ENCODE measurements at places on chromosomes 16 and 17.
A peak's percentile ranks its signal among the peaks of the same experiment; 100 is the strongest.

DNA sequence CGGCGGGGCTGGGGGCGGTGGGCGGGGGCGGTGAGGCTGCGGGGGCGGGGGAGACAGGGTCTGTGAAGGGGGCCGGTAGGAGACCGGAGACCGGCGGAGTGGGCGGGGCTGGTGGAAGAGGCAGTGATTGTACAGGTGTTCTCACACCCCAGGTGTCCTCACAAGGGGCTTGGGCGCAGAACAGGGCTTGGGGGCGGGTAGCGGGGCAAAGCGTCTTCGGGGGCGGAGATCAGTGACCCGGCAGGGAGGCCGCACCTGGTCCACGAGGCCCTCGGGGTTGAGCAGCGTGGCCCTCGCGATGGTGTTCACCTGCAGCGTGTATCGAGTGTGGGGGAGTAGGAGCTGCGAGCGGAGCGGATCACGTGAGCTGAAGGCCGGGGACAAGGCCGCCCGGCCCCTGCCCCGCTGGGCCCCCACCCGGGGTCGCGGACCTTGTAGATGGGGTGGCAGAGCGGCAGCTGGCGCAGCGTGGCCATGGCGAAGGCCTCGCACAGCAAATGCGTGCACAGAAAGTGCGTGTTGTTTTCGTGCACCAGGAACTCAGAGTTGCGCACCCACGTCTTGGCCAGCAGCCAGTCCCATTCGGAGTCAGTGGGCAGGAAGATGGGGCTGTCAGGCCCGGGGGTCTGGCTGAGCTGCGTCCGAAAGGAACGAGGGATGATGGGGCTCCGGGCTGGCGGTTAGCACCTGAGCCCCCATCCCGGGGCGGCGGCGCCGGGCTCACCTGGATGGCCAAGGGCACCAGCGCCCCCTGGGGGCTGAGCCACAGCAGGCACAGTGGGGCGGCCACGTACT is 8.5 kb downstream of the ALOXE3 start:
- DNase-seq = peak; percentile 76

DNA sequence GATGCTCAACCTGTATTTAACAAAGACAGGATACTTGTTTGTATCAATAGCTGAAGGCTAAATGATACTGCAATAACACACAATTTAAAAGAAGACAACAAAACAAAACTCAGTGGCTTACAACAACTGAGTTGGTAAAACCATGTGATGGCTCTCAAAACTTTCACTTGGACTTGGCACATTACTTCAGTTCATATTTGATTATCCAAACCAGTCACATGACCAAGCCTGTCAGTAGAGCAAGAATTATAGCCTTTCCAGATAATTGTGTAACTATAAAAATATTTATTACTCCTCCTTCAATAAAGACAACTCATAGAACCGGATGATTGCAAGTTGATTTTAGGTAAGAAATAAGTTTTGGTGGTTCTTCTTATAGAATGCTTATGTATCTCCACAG is 56.8 kb downstream of the NQO1 start:
- no peak for DNase-seq

DNA sequence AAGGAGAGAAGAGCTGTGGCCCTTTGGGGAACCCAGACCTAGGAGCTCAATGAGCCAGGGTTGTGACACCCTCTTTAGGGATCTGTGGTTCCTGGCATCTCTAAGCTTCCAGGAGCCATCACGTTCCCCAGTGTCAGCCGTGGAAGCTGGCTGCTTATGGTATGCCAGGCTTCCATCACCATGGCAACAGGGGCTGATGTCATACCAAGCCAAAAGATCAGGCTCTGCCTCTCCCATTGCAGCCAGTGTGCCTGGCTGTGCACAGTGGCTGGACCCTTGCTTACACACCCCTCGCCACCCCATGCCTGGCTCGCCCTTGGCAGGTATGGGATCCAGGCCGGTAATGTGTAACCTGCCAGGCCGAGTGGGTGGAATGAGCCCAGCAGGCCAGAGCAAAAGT is 91.1 kb downstream of the SSH2 start:
- DNase-seq = no peak

DNA sequence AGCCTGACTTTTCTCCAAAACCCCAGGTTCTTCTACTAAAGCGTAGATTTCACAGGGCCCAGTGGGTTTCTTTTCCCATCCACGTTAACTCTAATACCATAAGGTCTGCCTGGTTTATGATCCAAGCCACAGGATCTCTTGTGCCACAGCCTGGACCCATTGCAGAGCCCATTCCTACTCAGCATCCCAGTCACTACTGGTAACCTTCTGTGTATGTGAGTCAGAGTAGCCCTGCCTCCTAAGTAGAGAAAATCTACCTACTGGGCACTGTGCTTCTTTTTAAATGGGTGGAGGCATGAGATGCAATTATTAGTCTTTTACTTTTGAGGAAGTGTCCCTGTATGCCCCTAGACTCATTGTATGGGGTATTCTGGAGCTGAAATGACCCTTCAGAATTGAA is 13.5 kb downstream of the CCL11 start:
- DNase-seq = no peak

DNA sequence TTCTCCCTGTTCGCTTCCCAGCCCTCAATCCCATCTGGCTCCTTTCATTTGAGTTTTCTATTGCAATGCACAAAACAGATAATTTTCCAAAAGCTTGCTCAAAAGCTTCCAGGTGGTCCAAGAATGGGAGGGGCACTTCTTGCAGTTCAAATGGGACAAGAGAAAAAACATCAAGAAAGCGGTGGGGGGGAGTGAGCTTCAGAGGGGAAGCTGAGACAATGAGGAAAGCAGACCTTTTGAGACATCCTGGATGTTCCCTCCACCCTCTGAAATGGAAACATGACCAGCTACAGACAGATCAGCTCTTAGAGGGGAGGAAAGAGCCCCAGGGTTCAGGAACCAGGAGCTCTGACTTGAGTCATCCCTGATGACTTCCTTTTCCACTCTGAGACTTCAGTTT is 368.2 kb downstream of the SLC39A11 start:
- no peak for DNase-seq

DNA sequence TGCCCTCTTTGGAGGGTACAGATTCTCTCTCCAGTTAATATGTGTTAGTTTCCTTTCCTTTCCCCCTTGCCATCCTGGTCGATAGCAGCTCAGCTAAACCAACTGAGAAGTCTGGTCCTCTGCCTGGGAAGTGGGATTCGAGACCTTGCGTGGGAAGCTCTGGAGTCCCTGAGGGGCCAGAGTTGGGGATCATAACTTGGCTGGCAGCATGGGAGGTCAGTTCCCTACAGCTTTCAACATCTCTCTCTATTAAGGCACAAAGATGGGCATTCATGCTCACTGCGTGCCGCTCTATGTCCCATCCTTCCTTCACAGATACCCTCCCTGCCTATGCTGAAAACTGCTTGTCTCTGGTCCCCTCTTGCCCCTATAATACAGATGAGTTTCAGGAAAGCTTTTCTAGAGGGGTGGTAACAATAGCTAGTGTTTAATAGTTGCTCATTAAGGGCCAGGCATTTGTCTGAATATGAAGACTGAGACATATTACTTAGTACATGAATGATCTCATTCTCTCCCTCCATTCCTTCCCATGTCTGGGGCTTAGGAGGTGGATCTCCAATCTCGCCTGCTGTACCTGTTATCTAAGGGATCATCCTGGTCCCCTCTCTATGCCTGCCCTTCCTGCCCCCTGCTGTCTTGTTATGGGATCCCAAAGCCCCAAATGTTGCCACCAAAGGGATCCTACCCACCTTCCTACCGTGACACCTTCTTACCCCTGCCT is 10.8 kb downstream of the THRA start:
- no peak for DNase-seq

GRCh38 chr16:89153848-89154271 is 17.7 kb upstream of the CDH15 start:
- DNase-seq = no peak

GRCh38 chr17:59067756-59068155 is 38.9 kb downstream of the TRIM37 start:
- DNase-seq = no peak

GRCh38 chr16:28078261-28078660 is 14.7 kb upstream of the GSG1L start:
- no peak for DNase-seq

- DNase-seq = no peak
Measured at GRCh38 chr17:42153919-42154742, 658 bp downstream of the RAB5C start.

- no peak for DNase-seq
Measured at GRCh38 chr17:48727415-48728175, 955 bp downstream of the HOXB13 start.

DNA sequence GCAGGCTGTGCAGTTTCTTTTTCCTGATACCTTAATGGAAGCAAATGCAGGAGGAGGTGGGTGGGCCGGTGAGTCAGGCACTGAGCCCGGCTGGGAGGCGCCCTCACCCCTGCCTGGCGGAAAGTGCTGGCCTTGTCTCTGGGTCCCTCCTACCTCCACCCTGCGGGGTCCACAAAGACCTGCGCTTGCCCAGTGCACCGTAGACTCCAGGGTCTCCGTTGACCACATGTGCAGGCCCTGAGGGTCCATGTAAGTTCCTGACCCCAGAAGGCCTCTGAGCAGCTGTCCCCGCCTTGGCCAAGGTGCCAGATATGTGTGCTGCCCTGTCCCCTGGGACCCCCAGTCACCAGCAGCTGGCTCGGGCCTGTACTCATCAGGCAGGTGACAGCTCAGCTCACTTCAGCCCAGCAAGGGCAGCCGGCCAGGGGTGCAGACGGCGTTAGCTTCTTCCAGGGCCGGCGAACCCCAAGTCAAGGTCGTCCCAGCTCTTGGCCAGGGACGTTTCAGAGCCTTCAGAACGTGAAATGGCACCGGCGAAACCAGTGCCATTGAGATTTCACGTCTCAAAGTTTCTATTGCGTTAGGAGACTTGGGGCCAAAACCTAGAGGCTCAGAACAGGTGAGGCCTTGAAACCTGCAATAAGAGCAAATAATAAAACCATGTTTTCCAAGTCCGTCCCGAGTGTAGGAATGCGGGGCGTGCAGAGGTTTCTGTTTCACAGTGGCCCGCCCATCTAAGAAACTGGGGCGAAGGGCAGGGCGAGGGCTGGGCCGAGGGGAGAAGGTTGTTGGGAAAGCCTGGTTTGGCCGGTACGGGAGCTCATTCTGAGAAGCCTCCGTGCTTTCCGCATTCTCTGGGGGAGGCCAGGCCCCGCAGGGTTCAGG is 12.1 kb downstream of the METRNL start:
- DNase-seq = no peak

- DNase-seq = no peak
Measured at GRCh38 chr16:11190588-11191560, 65.1 kb downstream of the SOCS1 start.

- no peak for DNase-seq
Measured at GRCh38 chr17:74873874-74874614, 1.2 kb upstream of the FDXR start.

GRCh38 chr16:8675183-8676159 is 1.1 kb downstream of the ABAT start:
- peak; percentile 44 for DNase-seq

Measured in activated T-cell treated with anti-CD3 and anti-CD28 coated beads for 48 hours (primary cell).